Osteocyte (in vitro differentiated cells): ENCODE measurements at places on chromosomes 12 and 14. TPM values are rescaled to one million over a fixed set of nuclear protein-coding genes. Genes with fewer than 3 reads are reported as not detected.

Gene BHLHE41
- total RNA-seq = 1.1 and 1.4 TPM in 2 replicates

Gene KRT3
- not detected in 2 replicates for total RNA-seq

DNA sequence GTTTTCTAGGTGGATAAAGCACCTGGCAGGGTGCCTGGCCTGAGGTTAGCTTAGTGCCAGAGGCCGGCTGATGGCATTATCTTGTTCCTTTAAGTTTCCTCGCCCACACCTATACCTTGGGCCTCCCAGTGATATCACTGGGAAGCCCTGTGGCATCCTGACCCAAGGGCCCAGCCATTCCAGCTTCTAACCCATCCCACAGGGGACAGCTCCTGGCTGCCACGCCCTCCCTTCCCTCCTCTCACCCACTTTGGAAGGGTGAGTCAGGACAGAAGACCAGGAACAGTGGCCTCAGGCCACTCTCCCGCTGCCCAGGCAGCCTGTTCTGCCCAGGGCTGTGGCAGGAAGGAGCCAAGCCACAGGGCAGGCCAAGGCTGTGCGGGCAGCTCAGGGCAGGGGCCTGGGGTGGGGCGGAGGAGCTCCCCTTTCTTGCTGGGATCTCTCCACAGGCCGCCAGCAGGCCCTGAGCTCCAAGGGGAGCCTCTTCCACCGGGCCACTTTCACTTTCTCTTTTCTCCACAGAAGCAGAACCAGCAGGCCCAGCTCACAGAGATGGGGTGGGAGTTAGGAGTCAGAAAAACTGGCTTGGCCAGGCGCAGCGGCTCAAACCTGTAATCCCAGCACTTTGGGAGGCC, 75.1 kb downstream of the IRF2BPL start:
- peaks cover 86% of the 10 kb centered on the region for H3K4me1 ChIP-seq
- H3K36me3 ChIP-seq = no peaks in the 10 kb centered on the region
- H3K27ac ChIP-seq = peak overlapping the region; percentile 95
- no peaks in the 10 kb centered on the region for H3K27me3 ChIP-seq
- H3K4me3 ChIP-seq = peak overlapping the region; percentile 56
- DNase-seq = peak; percentile 88

- DNase-seq = no peak
- H3K27me3 ChIP-seq = peaks cover 12% of the 10 kb centered on the region
- no peak overlapping the region for H3K27ac ChIP-seq
- H3K4me3 ChIP-seq = no peak overlapping the region
Observed at GRCh38 chr12:28610401-28611114, 420.3 kb downstream of the CCDC91 start.
